ENCODE measurements at places on chromosomes 1 and 21.

GRCh38 chr1:81179242-81179641 is 621.5 kb upstream of the ADGRL2 start:
- DNase-seq = no peak

DNA sequence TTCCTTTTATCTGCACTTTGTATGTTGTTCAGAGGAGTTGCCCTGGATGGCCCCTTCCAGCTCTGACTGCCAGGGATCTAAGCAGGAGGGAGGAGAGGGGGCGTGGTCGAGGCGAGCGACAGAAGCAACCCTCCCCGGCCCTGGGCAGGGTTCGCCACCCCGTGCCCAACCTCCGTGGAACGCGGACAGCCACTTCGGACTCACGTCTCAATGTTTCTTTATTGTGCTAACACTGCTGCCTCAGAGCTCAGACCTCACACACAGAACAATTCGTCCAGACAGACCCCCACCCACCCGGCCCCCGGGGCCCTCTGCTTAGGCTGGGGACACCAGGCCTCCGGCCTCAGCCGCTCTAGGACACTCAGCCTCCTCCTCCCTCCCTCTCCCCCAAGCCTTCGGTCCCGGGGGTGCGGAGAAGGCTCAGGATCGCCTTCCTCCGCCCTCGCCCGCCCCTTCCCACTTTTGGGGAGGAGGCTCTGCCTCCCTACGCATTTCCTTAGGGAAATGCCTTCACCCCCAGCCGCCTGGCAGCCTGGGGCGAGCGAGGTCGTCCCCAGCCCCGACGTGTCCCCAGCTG is 8.3 kb downstream of the VSIG8 start:
- DNase-seq = no peak

GRCh38 chr1:112808861-112809684 is 93.9 kb upstream of the PPM1J start:
- DNase-seq = peak; percentile 64

DNA sequence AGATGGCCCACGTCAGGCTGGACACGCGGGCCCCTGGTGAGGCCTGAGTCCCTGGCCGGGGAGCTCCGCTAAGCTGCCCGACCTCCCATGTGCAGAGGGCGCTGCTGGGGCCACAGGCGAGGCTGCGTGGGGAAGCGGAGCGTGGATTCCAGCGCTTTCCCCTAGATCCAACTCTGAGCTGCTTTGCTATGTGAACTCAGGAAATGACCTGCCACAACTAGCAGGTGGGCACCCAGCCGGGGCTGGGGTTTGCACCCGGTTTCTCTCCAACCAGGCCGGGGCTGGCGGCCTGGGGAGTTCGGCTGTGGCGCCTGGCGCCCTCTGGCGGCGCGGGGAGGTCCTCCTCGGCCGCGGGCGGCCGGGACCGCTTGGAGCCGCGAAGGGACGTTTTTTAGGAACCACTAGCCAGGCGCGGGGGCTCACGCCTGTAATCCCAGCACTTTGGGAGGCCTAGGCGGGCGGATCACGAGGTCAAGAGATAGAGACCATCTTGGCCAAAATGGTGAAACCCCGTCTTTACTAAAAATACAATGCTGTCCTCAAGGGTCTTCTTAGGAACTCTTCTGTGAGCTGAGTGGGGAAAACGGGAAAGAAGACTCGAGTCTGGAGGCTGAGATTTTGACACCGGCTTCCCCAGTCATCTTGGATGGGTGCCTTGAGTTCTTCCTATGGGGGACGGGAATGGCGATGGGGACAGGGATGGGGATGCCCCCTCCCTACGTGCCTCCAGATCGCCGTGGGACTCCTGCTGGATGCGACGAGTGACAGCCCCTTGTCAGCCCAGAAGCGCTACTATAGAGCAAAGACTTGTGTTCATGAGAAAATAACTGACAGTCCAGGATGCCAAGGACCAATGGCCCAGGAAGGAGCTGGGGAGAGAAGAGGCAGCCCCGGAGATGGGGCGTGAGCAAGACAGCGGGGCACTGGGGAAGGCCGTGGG is 12.6 kb downstream of the PYCR2 start:
- peak; percentile 64 for DNase-seq

DNA sequence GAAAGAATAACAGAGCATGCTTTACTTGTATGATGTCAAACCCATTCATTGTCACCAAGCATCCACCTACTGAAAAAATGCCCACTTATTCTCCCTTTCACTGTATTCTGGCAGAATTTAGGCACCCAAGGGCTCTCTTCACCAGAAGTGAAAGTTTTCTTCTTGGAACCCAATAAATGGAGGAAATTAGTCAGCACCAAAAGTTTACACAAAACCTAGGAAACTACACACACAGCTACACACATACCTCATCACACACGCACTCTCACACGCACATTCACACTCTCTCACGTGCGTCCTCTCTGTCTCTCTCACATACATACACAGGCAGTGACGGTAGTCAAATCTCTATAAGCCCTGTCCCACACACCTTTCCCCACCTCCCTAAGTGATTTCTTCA is 37.6 kb downstream of the MCOLN2 start:
- peak; percentile 16 for DNase-seq

DNA sequence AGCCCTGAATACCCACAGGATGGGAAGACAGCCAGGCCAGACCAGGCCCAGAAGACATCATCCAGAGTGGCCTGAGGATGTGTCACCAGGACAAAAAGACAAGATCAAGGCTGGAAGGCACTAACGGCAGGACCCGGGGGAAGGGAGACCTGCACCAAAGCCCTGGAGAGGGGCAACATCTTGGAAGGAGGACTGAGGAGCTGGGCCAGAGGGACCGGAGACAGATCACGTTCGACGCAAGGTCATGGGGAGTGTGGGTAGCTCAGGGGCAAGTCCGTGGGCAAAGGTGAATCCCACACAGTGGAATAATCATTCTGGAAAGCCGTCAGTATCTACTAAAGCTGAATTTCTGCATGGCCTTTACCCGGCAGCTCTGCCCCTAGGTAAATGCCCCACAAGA is 478.6 kb downstream of the MATN1 start:
- DNase-seq = no peak

GRCh38 chr1:158654571-158654970 is 31.9 kb downstream of the SPTA1 start:
- DNase-seq = no peak

- DNase-seq = peak; percentile 51
Observed at GRCh38 chr1:248872752-248873408, 14.0 kb upstream of the ZNF692 start.

GRCh38 chr1:58839147-58839795 is 55.4 kb upstream of the JUN start:
- DNase-seq = no peak

DNA sequence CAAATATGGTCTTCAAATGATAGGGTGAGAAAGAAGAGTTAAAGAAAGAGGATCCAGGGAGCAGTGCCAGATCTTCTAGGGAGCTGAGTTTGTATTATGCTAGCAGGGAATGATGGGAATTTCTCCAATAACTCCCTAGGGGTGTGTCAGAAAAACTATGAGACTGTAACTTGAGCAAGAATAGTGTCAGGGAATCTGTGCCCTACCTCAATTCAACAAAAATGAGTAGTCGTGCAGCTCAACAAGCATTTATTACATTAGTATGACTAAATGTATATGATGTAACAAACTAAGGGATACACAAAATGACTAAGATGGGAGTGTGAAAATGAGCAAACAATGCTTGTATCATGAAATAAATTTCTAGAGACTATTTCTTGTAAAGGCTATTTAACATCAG is 24.2 kb downstream of the SPAG17 start:
- no peak for DNase-seq

DNA sequence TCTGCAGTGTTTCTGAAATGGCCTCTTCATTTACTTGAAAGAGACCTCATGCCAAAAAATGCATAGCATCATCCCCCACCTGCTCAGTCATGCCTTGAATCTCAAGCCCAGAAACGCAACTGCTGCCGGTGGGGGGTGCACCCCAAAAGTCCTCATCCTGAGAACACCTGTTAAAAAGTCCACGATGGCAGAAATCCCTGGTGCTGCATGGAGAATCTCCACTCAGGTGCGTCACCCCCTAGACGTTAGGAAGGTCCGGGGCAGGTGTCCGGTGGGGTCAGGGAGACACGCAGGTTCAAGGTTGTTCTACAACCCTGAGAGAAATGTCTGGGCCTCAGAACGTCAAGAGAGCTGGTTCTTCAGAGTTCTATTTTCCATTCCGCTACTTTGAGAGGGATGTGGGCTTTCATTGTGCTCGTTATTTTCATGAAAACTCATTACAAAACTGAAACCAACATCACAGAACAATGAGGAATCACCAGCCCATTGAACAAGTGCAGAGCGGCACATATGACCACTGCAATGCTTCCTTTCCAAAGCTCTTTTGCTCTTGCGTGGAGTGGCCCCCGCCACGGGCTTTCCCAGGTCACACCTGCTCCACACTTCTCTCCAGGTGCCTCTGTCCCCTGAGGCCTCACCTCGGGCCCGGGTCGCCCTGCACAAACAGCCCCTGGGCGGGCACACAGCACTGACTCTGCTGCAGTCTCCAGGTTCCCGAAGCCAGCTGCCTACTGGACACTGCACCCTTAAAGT is 201.9 kb downstream of the TOMM20 start:
- peak; percentile 31 for DNase-seq

DNA sequence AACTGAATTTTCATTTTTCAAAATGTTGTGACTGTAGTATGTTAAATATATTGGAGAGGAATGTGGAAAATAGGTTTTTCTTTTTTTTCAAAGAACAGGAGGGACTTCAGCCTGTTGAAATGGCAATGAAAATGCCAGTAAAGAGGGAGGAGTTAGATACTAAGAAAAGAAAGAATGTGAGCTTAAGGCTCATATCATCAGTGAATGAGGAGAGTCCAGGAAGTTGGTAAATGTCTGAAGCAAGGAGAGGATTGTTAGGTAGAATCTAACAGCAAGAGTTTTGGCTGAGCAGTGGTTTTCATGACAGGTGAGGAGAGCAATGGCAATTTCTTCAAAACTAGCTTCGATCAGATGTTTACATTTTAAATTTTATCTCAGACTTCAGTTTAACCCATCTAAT is 43.0 kb downstream of the PLA2G4A start:
- DNase-seq = no peak

DNA sequence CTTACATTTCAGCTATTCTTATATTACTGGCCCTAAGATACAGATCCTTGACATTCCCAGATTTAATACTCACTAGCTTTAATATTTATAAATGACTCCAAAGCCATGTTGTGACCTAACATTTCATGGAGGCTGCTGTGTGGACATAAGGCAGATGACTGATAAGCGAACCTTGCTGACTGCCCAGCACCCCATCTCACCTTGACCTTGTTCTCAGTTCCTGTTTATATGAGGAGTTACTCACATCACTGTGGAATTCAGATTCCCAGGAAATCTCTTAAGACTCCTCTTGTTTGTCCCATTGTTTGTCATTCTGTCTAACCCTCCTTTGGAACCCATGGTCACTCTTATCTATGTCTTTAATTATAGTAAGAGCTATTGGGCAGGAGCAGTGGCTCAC is 21.9 kb downstream of the RAB3B start:
- no peak for DNase-seq

DNA sequence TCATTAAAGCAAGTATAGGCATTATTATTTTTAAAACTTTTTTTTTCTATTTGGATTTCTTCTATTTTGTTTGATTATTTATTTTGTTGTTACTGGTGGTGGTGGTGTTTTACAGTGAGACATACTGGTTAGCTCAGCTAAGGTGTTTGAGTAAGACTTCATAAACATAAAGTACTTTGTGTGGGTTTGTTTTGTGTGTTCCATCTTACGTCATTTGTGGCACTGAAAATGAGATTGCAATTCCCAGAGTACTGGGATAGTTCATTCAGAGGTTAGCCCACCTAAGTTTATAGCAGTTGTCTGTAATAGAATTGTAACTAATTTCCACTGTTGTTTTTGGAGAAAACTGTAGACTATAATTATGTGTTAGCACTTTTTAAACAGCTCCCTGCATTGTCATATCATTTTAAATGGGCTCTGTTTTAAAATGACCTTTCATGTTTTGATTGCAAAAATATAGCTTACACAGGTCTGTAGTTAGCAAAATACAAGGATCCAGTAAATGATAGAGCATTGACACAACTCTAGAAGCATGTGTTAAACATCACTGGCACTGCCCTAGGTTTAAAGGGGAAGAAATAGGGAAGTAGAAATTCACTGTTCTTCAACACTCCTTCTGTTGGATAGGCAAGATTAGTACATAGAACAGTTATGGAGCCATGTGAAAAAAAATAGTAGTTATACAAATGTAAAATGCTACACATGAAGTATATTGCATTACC is 171.7 kb downstream of the NFIA start:
- no peak for DNase-seq

- DNase-seq = no peak
Observed at GRCh38 chr1:230857077-230857476, 11.2 kb downstream of the C1orf198 start.

- DNase-seq = no peak
Observed at GRCh38 chr1:231690059-231690458, 63.5 kb downstream of the DISC1 start.

GRCh38 chr1:234533975-234534876 is 55.2 kb upstream of the TARBP1 start:
- no peak for DNase-seq

GRCh38 chr1:23018661-23019093 is 591 bp upstream of the KDM1A start:
- DNase-seq = no peak

DNA sequence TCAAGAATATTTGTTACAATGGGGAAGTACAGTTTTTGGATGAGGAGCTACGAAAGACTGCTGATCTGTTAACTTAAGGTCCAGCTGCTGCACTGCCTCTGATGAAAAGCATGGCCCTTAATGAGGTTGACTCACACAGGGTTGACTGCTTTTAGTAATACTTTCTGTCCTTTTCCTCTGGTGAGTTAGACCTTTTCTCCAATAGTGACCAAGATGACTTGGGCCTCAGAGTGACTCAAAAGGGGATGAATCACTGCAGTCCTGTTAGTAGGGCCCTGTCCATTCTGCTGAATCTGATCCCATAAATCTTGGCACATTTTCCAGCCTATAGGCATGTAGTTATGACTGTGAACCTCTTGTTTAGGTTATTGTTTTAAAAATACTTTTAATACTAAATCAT is 2.7 kb downstream of the DISP1 start:
- no peak for DNase-seq

GRCh38 chr1:203354246-203354645 is 3.3 kb upstream of the FMOD start:
- no peak for DNase-seq

- DNase-seq = no peak
Observed at GRCh38 chr1:245978915-245979314, 528.2 kb downstream of the SMYD3 start.

DNA sequence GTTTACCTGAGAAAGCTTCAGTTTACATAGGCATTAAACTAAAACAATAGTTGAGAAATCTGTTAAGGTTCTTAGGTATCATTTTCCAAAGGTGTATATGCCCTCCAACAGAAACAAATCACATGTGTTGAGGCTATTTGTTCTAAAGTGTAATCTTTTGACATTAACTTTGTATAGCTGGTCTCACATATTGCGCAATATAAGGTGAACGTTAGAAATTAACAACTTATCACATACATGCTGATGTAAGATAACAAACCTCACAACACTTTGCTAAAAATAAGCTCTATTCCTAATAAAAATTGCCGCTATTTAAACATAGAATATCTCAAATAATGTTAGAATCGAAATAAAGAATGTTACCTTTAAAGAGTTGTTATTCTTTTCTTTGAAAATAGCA is 340.6 kb downstream of the SRGAP2C start:
- DNase-seq = no peak

GRCh38 chr1:1013105-1013921 is at the start of gene ISG15:
ISG15 (plus strand) TSS chr1:1013497; CDS start chr1:1013574, 77 bp downstream.
- DNase-seq = peak; percentile 68
